ENCODE measurements at places on chromosomes 6 and 20.

DNA sequence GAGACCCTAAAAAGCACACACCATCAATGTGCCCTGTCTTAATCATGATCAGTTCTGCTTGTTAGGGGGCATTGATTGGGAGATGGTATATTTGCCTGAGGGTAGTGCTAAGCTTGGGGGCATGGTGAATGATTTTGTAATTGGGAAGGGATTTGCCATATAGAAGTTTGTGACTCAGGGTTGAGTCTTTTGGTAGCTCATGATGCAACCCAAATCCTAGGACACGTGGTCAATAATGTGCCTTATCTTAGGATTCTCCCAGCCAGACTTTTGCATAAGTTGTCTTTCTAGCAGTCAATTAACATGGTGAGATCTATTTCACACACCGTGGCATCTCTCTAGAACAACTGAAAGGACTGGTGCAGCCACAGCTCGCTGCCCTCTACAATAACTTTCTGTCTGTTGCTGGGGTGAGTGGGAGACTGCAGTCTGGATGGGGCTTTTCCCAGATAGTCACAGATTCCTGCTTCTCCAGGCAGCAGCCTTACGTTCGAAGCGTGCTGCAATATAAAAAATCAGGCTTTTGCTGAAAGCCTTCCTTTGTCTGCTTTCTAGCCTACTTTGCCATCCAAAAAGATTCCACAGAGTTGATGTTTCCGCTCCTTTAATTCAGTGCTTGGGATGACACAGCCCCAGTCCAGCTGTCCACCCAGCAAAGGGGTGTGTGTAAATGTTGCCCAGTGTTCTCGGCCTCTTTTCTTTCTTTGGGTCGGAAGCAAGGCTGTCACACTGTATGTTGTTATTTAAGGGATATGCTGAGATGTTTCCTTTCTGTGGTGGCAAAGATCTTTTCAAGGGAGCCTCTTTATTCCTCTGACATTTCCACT, 58.9 kb downstream of the ID4 start:
- no peak for DNase-seq

DNA sequence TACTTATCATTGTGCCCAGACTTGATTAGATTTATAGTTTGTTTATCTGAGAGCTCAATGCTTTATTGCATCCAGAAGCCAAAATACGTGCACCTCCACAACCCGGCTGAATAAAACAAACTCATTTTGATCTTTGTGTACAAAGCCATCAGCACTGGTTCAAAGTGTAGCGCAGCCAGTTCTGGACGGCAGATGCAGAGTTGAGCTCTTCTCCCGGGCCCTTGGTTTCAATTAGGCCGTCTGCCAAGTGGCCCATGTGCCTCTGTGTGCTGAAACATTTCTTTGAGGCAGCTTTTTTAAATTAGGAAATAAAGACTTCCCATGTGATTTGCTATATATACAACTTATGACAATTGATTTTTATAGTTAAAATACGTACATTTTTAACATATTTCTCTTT, 96.2 kb upstream of the RSPO3 start:
- no peak for DNase-seq

DNA sequence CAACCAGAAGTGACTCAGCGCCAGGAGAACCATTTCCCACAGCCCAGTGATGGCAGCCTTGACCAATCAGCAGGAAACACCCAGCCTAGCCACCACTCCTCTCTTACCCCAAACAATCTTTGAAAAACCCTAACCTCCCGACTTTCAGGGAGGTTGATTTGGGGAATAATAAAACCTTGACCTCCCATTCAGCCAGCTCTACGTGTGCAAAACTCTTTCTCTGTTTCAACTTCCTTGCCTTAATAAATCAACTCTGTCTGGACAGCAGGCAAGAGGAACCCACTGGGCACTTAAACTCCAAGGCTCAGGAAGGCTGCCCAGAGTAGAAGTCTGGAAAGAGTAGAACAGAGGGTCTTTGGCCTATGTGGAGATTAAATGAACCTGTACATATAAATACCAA, 35.0 kb downstream of the SERPINB1 start:
- no peak for DNase-seq

DNA sequence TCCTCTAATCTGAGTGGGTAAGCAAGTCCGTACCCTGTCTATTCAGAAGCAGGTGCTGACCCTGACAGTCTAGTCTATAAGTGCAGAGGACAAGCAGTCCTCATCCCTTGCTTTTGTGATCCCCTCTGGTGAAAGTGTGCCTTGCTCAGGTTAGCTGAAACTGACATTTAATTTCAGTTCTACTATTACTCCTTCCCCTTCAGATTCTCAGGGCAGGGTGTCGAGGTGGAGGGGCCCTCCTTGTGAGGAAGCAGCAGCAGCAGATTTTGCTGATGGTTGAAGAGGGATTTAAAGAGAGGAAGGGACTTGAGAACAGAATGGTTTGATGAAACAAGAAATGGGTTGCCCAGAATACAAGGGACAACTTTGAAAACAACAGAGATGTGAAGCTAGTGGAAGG, 309.3 kb downstream of the CLIC5 start:
- no peak for DNase-seq

- DNase-seq: no peak
Measured at GRCh38 chr6:170122651-170123050, 168.2 kb downstream of the DLL1 start.

- DNase-seq: no peak
Measured at GRCh38 chr6:130858498-130859160, 31.4 kb downstream of the SMLR1 start.

- DNase-seq: no peak
Measured at GRCh38 chr20:8144282-8145245, 12.5 kb downstream of the PLCB1 start.

DNA sequence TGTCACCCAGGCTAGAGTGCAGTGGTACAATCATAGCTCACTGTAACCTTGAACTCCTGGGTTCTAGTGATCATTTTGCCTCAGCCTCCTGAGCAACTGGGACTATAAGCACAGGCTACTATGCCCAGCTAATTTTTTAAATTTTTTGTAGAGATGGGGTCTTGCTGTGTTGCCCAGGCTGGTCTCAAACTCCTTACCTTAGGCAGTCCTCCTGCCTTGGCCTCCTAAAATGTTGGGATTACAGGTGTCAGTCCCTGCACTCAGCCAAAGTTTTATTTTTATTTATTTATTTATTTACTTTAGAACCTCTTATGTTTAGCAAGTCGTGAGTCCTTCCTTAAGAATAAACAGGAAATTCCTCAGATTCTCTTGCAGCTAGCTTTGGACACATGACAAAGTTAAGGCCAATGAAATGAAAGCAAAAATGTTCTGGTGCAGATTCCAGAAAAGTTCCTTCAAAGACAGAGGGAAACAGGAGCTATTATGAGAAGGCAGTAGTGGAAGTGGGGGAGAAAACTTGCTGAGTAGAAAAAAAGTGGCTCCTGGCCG, 19.1 kb downstream of the PIM1 start:
- no peak for DNase-seq

- DNase-seq: no peak
Measured at GRCh38 chr6:161233986-161234661, 39.7 kb downstream of the AGPAT4 start.

GRCh38 chr6:142334294-142334693, 32.5 kb downstream of the ADGRG6 start:
- no peak for DNase-seq

GRCh38 chr6:42347456-42347855, 104.3 kb downstream of the TRERF1 start:
- DNase-seq: no peak

- no peak for DNase-seq
Measured at GRCh38 chr6:39428152-39428551, 105.7 kb upstream of the KCNK16 start.

- no peak for DNase-seq
Measured at GRCh38 chr20:5544712-5545111, 205.5 kb upstream of the SHLD1 start.

DNA sequence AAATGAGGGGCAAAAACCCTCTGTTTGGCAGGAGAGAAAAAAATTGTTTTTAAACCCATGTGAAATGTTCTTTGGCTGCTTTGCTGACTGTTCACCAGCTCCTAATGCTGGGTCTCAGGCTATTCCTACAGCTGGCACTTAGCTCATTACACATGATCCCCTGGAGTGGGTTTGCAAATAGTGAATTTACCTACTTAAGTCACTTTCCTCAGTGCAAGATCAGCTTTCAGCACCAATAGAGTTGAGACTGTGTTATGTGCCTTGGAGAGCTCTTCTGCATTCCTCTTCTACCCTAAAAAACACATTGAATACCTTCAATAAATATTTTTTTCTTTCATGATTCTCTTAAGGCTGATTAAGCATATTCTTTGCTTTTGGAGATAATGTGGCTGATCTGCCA, 58.4 kb upstream of the PRDM1 start:
- no peak for DNase-seq

DNA sequence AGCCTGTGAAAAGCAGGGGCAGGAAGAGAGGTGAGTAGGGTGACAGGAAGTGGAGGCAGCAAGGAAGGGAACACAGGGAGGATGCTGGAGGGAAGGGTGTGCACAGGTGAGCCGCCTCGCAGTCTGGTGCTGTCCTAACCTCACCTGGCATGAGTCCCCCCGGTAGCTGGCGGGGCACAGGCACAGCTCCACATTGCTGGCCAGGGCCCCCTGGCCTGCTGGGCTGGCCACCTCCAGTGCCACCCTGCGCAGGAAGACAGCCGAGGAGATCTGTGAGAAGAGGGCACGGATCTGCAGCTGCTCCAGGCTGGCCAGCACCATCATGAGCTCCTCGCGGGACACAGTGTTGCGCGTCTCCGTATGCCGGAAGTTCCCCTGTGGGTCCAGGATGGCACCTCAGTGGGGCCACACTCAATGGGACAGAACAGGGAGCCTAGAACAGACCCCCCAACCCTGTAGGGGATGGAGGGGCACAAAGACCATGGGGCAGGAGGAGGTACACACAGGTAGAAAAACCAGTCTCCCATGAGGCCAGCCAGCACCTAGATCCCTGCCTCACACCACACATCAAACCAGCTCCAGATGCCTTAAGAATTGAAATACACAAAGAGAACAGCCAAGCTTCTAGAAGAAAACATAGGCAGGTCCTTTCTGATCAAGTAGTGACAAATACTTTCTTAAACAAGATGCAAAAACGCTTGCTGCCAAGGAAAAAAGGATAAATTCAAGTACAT, 22.5 kb downstream of the ADRM1 start:
- DNase-seq: no peak

- no peak for DNase-seq
Measured at GRCh38 chr20:51388756-51389542, 153.6 kb downstream of the NFATC2 start.

DNA sequence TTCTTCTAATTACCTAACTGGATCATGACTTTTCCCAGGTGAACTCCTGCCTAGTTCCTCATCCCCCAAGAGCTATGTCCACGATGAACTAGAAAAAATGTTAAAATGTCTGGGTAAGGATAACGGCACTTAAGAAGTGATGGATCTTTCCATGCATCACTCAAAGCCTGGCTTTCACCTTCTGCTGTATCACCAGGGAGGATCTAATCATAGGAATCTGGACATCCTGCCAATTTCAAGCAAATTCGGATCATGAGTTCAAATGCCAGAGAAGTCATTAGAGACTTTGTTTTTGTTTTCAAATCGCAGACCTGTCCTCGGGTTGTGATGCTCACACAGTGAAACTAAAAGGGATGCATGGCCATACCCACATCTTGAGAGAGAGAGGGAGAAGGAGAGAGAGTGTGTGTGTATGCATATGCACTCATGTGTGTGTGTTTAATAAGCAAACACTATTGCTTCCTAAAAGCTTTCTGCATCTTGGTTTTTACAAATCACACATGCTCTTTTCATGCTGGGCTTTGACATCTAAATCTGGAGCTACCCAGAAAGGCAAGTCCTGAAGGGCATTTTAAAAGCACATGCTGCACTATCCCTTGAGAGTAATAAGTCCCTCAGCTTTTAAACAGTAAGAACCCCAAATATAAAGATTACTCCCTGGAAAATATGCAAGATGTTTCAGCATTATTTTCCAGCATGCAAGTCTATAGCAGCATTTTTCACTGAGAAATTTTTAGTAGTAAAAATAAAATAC, 524.6 kb upstream of the NOX3 start:
- no peak for DNase-seq

DNA sequence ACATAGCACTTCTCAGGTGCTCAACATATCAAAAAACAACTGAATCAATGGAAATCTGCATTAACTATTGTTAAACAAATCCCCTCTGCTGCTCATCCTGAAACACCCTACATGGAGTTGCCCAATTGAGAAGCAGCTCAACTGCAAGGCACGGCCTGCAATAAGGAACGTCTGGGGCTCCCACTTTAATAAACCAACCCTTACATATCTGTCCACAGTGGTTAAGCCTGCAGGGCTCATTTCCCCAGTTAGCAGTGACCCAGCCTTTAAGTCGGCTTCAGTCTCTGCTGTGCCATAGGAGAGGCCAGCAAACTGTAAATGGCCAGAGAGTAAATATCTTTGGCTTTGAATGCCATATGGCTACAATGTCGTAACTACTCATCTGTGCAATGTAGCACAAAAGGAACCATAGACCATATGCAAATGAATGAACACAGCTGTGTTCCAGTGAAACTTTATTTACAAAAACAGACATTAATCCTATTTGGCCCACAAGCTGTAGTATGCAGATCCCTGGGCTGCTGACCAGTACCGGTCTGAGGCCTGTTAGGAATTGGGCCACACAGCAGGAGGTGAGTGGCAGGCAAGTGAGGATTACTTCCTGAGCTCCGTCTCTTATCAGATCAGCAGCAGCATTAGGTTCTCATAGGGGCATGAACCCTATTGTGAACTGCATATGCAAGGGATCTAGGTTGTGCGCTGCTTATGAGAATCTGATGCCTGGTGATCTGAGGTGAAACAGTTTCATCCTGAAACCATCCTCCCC, 522.7 kb upstream of the CDH4 start:
- DNase-seq: no peak

DNA sequence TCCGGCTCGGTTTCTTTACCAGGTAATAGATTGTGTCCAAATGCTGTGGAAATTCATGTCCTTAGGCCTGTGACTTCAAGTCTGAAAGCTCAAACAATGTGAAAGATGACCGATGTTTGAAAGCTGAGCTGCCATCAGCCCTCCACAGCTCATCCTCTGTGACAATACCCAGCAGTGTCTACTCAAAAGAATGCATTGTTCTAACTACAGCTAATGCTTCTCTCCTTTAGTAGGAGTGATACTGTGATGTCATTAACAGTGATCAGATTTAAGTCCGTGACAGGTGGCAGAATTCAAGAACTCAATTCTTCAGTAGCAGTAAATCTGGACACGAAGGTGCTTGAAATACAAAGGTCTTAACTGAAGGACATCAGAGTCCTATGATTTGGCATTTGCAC, 97.3 kb downstream of the RCAN2 start:
- no peak for DNase-seq
